ENCODE measurements at places on chromosomes 1 and 21.

DNA sequence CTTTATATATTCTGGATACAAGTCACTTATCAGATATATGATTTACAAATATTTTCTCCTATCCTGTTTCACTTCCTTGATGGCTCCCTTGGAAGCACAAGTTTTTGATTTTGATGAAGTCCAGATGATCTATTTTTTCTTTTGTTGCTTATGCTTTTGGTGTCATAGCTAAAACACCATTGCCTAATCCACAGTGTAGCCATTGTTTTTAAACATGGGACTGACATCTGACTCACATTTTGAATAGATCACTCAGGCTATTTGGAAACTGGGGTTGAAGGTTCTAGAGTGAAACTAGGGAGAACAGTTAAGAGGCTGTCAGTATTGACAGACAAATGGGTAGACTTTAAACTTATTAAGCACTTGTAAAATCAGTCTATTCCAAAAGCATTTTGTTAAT lies 16.6 kb downstream of the AK4 start:
- no peak for DNase-seq

GRCh38 chr21:35885942-35886541 lies 174.3 kb downstream of the SETD4 start:
- no peak for DNase-seq

GRCh38 chr1:201881617-201882016 lies 7.1 kb upstream of the SHISA4 start:
- DNase-seq = no peak

DNA sequence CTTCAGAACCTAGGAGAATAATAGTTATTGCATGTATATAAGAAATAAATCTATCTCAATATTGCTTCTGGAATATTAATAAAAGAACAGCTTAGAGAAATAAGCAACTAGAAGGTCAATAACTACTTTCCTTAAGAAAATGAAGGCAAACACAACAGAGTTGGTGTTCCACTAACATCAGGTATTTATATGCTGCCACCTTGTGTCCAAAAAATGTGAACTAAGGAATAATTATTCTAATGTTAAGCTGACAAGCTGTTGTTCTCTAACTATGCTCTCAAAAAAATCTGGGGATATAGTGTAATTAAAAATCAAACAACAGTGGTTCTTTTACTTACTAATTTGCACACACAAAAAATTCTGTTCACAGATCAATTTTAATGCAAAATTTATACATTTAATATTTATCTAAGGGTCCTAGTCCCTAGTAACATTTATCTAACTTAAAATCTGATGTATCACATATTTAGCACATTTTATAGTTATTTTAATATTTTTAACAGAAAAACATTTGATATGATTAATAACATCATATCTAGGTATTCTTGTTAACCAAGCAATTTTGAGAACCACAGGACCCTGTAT lies 39.6 kb downstream of the UCHL5 start:
- no peak for DNase-seq

DNA sequence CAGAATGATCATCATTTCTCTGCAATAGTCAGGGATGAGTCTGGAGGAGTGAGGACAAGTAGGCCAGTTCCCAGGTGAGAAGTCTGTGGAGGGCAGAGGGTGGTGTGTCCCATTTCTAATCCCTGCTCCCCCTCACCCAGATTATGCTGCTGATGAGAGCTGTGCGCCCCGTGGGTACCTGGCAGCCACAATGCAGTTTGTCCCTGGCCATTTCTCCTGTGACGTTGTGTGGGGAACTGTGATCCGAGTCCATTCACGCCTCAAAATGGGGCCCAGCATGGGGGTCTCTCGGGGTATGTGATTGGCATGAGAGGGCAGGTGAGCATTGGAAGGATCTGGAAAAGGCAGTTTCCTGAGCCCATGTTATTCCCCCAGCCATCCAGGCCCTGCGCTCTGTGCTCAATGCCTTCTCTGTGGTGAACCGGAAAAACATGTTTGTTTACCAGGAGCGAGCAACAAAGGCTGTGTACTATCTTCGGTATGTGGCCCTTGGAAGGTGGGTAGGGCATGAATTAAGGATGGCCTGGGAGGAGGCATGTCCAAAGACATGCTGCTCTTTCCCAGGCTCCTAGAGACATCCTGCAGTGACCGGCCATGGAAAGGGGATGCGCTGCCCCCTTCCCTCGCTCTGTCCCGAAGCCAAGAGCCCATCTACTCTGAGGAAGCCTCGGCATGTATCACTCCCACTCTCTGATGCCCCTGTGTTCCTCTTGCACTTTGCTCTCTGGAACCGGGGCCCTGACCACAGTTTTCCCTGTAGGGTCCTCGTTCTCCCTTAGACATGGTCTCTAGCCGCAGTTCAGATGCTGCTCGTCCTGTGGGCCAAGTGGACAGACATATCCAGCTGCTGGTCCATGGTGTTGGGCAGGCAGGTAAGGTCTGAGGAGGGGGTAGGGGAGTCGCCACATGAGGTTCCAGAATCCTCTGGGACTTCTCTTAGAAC lies 16.4 kb downstream of the HYI start:
- DNase-seq = no peak

GRCh38 chr1:238981317-238981933 lies 404.9 kb upstream of the CHRM3 start:
- DNase-seq = no peak

- DNase-seq = no peak
Measured at GRCh38 chr1:242556276-242556675, 31.8 kb upstream of the PLD5 start.

GRCh38 chr1:38546636-38547035 lies 312.9 kb downstream of the RRAGC start:
- no peak for DNase-seq

- DNase-seq = no peak
Measured at GRCh38 chr1:818618-819291, 105.0 kb upstream of the SAMD11 start.

- DNase-seq = no peak
Measured at GRCh38 chr1:160251011-160251410, 11.3 kb downstream of the DCAF8 start.

DNA sequence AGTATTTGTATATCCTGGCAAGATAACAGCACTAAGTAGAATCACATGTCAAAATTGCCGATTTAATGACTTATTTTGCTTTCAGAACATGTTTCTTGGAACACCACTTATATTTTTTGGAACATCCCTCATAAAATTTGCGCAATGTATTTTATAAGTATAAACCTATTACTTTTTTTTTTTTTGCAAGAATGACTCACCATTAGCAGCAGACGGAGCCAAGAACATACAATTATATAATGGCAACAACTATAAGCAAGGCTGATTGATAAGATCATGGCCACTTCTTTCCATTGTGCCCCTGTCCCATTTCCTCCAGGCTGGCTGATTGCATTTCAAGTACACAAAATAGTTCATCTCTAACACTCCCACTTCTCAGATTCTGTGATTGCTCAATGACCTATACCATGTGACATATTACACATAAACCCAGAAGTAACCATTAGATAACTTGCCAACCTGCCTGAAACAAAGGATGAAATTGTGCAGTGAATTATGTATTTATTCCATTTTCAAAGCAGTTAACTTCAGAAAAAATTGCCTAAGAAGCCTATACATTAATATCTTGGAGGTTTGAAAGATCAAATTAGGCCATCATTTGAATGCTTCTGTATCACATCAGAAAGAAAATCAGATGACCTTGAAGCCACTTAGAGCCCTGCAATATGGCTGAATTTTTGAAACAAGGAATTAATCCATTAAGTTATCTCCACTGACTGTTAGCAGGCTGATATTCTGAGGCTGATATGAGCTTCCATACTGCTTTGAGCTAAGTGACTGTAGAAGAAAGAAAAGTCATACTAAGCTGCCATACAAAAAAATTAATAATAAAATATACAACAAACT lies 77.8 kb upstream of the PRMT6 start:
- DNase-seq = no peak

DNA sequence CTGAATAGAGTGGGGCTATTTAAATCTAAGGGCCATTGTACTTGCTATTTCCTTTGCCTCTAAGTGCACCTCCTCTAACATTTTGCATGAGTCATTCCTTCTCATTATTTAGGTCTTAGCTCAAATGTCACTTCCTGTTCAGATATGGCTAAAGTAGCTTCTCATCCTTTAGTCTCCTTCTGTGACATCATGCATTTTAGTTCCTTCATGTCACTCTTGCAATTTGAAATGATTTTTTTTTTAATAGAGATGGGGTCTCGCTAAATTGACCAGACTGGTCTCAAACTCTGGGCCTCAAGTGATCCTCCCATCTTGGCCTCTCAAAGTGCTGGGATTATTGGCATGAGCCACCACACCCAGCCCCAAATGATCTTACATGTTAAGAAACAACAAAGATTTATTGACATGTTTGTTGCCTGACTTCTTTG lies 6.6 kb downstream of the TBX19 start:
- no peak for DNase-seq

- DNase-seq = no peak
Measured at GRCh38 chr1:204420039-204421004, 8.7 kb upstream of the PPP1R15B start.

DNA sequence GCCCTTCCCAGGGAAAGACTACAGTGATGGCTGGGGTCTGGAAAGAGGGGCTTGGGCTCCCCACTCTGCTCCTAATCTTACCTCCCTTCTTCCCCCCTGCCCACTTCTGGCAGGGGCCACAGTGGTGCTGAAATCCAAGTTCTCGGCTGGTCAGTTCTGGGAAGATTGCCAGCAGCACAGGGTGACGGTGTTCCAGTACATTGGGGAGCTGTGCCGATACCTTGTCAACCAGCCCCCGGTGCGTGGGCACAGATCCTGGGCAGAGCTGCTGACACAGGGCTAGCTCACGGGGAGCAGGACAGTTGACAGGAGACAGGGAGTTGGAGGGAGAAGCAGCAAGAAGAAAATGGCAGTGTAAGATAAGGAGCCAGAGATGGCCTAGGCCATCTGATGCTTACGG lies 2.4 kb downstream of the SLC27A3 start:
- DNase-seq = no peak

- DNase-seq = no peak
Measured at GRCh38 chr1:159652506-159652905, 61.9 kb downstream of the CRP start.

- no peak for DNase-seq
Measured at GRCh38 chr1:200258447-200259375, 151.1 kb downstream of the ZNF281 start.

- no peak for DNase-seq
Measured at GRCh38 chr1:181490740-181491712, 7.7 kb downstream of the CACNA1E start.

- DNase-seq = no peak
Measured at GRCh38 chr1:17212487-17213121, 7.7 kb downstream of the PADI1 start.

GRCh38 chr1:63189677-63190076 lies 132.7 kb upstream of the FOXD3 start:
- no peak for DNase-seq

- DNase-seq = no peak
Measured at GRCh38 chr1:229203030-229203751, 67.7 kb upstream of the RAB4A start.

DNA sequence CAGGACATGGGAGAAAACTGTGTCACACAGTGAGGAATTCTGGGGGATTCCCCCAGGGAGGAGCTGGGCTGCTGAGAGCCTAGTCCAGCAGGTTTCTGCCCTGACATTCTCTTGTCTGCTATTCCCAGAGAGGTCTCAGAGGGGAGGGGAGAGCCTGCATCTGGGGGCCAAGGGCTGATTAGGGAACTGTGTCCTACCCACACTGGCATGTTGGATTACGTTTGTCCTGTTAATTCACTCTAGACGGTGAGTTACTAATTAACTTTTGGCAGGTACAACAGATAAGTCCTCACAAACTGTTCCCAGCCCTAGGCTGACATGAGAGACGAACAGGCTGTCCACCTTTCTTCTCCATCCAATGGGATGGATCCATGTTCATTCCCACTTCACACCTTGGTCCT lies 2.6 kb upstream of the SH3BGRL3 start:
- no peak for DNase-seq

DNA sequence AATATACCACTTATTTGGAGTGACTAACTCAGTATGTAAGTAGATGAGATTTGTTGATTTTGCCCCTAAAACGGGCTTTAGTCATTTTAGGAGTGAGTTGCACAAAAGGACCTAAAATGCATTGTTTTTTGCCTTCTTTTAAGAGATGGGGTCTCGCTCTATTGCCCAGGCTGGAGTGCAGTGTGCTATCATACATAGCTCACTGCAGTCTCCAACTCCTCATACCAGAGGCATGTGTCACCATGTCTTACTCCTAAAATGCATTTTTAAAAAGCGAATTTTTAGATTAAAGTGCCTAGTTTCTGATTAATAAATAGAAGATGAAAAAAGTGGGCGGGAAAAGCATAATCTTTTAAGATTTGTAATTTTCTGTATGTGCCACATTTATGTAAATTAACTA lies 11.5 kb upstream of the NEXN start:
- no peak for DNase-seq

DNA sequence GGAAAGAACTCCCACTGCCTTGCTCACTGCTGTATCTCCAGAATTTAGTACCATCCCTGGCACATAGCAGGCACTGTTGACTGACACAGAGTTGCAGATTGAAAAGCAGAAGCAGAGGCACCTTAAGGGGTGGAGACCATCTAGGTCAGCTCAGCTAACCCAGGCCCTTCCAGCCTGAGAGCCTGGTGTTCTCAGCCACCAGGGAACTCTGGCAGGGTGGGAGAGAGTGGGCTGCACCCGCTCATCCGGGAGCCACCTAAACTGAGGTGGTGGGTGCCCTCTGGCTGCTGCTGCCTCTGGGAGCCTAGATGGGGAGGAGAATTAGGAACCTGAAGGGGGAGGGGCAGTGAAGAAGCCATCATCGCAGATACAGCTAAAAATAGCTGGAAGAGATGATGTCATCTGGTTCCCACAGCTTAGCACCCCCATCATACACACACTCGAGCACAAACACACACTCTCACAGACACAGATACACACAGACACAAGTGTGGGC lies 1.5 kb upstream of the TSPAN1 start:
- DNase-seq = no peak

GRCh38 chr1:84278905-84279304 lies 22.6 kb upstream of the SAMD13 start:
- DNase-seq = no peak

DNA sequence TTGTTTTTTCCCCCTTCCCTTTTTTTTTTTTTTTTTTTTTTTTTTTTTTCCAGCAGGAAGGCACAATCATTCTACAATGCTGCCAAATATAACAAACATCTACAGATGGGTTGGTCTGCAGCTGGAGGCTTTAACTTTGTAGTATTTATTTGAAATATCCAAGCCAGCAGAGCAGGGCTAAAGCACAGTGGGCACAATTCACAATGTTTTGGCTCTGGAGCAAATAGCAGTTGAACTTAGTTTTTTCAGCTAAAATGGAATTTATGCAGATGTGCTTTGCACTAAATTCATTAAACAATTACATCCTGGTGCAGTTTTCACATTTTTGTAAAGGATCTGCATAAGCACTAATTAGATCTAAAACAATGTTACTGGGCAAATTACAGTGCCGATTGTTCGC lies 39.8 kb upstream of the ZBTB18 start:
- no peak for DNase-seq

- no peak for DNase-seq
Measured at GRCh38 chr1:9542430-9542829, 3.2 kb downstream of the SLC25A33 start.

Measured in SIG-M5 (cell line).